Left lobe of liver (tissue), 2 donors: ENCODE measurements at places on chromosomes 4 and X. TPM values are rescaled to one million over a fixed set of nuclear protein-coding genes. Genes with fewer than 3 reads are reported as not detected.

- DNase-seq, result no peak
These were observed 37.2 kb downstream of the PCDH7 start for GRCh38 chr4:30757357-30757756.

DNA sequence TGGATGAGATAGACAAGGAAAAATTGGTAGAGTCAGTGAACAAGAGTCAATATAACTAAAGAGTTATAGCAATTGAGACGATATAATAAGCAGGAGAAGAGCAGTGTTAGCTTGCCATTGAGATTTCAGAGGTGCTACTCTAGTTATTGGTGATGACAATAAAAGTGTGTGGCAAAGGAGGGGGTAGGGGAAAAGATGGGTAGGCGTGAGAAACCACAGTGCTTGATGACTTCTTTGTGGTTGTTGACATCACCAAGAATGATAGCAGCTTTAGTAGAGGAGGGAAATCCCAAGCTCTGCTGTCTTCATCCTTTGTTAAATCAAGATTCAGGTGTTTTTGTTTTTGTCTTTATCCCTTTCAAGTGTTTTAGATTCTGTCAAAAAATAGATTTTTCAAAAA, 179.9 kb upstream of the PPP3CA start:
- no peak for DNase-seq

DNA sequence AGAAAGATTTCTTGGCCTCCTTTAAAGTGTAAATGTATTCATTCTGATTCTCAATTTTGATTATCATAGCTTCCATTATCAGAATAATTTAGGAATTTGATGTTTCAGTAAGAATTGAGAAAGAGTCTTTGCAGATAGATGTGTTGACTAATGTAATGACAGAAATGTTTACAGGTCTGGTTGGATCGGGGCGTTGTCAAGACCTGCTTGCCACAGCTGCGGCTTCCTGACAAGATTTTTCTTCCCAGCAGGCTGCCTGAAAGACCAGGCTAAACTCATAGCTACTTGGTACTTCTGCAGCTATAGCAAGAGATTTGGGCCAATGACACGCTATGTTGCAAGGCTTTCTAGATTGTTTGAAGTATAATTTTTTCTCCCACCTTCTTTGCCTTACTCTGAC, 91.5 kb upstream of the ANKRD50 start:
- DNase-seq, result no peak

GRCh38 chrX:40167850-40168479, 70.2 kb upstream of the BCOR start:
- DNase-seq, result no peak

DNA sequence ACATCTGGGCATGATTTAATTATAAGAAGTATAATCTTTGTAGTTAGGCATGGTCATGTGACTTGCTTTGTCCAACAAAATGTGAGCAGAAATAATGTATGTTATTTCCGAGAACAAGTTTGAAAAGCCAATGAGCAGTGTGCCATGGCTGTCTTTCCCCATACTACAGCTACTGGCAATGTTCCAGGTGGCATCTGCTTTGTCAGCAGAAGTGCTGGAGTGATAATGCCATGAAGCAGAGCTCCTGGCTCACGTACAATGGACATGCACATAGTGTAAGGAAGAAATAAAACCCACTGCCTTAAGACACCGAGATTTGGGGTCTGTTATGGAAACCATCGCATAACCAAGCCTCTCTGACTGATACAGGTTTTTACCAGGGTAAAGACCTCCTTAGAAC, 212.6 kb upstream of the RASGEF1B start:
- peak; percentile 62 for DNase-seq

DNA sequence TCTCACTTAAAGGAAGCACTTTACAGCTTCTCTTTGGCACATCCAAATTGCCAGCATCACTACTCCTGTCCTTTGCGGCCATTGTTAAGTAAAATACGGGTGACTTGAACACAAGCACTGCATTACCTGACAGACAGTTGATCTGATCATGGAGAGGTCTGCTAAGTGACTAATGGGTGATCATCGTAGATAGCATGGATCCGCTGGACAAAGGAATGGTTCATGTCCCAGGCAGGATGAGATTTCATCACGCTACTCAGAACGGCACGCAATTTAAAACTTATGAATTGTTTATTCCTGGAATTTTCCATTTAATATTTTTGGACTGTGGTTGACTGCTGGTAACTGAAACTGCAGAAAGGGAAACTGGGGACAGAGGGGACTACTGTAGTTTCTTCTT, 94.1 kb downstream of the NEUROG2 start:
- no peak for DNase-seq

DNA sequence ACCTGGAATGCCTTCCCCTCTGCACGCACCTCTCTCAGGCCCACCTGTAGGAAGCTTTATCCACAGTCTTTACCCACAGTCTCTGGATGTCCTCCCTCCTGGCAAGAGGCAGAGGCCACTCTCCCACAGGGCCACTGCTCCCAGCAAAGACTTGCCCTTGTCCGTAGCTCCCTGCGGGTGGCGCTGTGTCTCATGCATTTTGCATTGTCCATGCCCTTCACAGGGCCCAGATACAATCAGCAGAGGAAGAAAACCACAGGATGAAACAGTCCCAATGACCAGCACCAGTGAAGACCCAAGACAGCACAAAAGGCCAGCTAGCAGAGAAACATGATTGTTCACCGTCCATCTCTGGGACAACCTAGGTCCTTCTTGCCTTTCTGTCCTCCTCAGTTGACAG, 2.1 kb upstream of the NSG1 start:
- no peak for DNase-seq

- DNase-seq, result no peak
These were observed 223.1 kb upstream of the BCOR start for GRCh38 chrX:40320819-40321218.

The NEIL3 gene
- 0.08 TPM for total RNA-seq

The PPP1R3F gene
- 4.2 TPM for total RNA-seq

The TSPAN7 gene
- 8.1 TPM for total RNA-seq

The FTSJ1 gene
- total RNA-seq, result 15.6 TPM
